ENCODE measurements at places on chromosomes 6 and 20.
A peak's percentile ranks its signal among the peaks of the same experiment; 100 is the strongest.

DNA sequence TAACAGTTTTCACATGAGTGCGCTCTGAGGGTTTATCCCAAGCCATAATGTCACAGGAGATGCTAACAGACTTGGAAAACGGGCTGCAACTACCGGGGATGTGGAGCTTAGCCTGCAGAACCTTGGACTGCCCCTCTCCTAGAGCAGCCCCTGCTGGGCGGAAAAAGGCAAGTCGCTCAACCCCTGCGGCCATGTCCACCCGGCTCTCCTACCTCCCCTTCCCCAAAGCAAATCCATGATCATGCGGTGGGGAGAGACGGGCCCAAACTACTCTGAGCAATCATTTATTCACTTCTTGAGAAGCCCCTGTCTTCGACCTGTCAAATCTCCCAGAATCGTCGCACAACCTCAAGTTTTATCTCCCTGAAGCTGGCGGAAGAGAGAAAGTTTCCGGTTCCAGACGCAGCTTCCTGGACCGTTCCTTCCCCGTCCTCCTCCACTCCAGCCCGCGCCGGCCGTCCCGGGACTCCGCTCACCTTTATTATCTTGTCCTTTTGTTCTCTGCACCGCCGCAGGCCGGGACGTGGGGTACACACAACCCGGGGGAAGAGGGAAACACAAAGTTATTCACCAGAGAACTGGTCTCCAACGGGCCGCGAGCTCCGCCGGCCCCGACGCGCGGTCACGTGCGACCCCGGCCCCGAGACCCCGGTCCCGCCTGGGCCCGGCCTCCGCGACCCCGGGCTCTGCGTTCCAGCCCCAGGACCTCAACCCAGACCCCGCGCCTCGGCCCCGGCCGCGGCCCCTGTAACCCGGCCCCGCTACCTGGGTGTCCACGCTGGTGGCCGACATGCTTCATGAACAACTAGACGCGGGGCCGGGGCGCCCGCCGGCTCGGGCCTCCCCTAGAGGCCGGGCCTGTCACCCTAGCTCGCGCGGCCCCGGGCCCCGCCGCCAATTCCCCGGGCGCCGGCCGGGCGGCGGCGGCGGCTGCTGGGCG, 560 bp downstream of the YTHDF1 start:
- peak; percentile 6 for DNase-seq

DNA sequence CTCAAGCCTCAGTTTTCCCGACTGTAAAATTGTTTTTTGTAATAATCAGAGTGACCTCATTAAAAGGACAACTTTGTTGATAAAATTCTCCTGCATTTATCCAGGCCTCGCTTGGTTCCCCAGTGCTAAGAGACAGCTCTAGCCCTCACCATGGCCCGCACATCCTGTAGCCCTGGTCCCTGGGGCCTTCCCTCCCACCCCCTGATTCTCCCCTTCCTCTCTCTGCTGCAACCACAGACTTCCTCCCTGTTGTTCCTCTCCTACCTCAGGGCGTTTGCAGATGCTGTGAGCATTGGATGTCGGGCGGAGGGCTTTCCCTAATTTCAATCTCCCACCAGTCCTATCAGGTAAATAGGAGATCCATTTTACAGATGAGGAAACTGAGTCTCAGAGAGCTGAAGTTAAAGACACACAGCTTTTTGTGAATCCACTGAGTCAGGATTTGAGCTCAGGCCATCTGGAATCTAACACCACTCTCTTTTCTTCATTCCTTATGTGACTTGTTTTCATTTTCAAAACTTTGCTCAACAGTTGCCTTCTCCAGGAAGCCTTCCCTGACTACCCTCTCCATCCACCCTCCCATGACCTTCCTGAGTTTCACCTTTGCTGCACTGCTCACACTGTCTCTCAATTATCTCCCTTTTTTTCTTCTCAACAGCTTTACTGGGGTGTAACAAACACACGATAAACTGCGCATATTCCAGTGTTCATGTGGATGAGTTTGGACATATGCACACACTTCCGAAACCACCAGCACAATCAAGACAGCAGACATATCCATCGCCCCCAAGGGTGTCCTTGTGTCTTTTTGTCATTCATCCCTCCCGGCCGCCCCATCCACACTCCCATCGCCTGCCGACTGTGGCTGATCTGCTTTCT, 107.1 kb downstream of the CEBPB start:
- no peak for DNase-seq

DNA sequence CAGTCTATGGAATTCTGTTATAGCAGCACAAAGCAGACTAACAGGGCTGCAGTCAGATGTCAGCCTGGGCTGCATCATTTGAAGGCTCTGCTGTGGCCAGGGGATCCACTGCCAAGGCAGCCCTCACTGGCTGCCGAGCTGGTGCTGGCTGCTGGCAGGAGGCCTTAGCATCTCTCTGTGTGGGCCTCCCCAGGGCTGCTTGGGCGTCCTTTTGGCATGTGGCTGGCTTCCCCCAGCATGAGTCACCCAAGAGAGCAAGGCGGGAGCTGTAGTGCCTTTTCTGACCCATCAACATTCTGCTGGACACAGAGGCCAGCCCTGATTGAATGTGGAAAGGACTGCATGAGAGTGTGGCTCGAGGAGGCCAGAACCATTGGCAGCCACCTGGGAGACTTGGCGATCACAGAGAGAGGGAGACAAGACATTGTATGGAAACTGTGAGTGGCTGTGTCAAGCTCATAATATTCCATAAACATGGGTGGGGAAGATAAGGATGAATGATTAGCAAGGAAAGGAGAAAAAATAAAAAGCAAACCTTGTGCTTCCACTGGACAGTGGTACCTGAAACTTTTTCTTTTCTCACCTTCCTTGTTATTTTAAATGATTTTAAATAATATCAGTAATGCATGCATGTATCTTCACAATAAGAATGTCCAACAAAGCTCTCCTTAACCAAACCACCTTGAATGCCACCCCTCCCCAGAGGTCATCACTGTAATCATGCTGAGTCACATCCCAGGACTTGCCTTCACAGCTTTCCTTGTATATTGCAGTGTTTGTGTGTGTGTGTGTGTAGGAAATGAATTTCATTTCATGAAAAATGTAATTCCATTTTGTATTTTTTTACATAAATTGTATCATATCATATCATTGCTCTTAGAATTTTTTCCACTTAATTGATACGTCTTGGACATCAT, 55.0 kb upstream of the VSX1 start:
- no peak for DNase-seq

DNA sequence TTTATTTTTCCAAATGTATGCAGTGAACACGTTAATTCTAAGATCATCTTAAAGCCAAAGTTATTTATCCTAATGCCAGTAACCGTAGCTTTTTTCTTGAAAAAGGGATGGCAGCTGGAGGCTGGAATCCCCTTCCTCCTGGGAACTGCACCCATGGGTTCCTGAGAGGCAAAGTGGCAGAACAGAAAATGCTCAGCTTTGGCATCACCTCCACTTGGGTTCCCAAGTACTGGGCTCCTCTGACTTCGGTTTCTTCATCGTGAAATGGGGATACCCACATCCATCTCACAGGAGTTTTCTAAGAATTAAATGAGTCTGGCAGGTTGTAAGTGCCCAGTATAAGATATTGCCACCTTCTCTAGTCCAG, 6.2 kb upstream of the DDX43 start:
- no peak for DNase-seq

DNA sequence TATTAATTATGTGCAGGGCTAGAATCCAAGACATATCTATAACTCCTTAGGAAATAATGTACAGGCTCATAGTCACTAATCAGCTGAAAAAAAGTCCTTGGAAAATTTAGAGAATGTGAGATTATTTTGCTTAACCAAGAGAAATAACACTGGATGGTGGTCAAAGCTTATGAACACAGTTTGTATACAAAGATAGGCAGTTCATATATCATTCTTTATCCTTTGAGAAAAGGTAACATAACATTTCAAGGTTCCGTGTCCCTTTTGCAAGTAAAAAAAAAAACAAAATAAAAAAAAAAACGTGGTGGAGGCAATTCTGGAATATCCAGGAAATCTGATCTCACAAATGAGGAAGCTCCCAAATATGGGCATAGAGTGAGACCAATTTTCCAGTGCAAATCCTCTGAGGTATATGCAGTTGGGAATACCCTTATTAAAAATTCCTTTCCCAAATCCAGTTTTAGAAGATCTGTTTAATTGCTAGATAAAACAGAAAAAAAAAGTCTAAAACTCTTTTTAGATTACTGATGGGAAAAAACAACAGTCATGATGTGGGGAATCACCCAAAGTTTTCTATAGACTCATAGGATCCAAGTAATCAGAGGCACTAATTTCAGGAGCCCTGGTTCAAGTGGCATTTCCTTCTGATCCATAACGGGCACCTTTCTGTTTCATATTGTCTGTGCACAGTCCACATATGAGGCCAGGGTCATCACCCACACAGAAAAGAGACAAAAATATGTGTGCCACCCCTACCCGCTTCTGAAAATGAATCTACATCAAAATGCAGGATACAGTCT, 17.7 kb upstream of the TNFAIP3 start:
- no peak for DNase-seq

- no peak for DNase-seq
These were observed 2.9 kb upstream of the OLIG3 start for GRCh38 chr6:137496909-137497720.

DNA sequence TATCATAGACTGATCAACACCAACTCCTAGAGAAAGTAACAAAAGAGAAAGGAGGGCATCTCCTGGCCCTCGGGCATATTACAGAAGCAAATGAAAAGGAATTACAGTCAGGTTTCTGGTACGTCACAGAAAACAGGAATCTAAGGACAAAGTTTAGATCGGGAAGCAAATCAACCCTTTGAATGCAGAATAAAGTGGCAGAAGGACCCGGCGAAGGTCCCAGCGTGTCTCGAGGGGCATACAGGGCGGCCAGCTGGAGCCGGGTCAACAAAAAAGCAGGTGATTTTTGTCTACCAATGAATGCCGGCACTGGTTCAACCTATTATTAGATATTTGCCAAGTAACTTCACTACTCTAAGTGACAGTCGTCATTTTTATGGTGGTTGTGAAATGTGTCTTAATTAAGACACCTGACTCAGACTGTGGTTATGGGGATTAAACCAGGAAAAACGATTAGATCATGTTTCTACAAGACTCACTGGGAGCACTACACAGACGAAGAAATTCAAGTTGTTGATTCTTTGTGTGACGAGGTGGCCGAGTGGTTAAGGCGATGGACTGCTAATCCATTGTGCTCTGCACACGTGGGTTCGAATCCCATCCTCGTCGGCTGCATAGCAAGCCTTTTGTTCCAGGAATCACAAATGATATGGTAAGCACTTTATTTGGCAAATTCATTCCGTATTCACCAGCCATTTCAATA, 12.4 kb upstream of the ZSCAN9 start:
- peak; percentile 53 for DNase-seq

DNA sequence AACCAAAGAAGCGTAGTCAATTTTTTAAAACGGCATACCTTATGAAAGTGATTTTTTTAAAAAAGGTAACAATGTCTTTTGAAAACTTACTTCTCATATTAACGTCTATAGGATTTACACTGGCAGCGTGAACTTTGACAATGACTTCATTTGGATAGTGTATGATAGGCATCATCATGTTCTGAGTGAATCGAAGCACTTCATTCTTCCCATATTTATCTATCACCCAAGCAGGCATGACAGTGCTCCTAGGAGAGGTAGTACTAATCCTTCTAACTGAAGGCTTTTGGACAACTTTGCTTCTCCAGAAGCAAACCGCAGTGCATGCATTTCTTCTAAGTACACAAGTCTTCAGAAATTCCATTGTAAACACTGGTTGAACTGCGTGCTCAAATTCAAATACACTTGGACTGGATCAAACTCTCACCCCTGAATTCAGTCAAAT, 618 bp downstream of the RTN4IP1 start:
- no peak for DNase-seq

DNA sequence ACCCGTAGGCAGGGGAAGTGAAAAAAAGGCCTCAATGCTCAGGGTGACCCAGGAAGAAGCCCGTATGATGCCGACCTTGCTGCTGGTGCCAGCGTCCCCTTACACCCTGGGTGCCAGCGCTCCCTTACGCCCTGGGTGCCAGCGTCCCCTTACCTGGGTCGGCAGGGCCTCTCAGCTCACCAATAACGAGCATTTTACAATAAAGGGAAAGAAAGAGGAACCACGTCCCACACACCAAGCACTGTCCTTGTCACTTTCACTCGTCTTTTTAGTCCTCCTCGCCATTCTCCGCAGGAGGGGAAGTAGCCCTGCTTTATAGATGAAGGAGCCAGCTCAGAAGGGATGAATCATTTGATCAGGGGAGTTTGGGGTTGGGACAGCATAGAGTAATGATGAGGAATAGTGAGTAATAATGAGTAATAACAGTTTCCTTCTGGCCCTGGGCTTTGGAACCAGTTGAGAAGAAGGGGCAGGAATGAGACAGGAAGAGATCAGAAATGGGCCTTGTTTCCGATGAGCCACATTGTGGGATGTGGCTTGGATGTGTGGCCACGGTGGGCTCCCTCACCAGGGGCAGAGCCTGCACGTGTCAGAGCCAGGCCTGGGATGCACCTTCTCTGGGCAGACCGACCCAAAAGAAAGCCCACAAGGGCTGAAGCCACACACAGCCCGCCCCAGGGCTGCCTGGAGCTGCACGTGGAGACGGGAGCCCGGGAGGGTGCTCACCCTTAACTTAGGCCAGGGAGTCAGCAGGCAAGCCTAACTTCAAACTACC, 75.7 kb downstream of the SYNJ2 start:
- DNase-seq = no peak

DNA sequence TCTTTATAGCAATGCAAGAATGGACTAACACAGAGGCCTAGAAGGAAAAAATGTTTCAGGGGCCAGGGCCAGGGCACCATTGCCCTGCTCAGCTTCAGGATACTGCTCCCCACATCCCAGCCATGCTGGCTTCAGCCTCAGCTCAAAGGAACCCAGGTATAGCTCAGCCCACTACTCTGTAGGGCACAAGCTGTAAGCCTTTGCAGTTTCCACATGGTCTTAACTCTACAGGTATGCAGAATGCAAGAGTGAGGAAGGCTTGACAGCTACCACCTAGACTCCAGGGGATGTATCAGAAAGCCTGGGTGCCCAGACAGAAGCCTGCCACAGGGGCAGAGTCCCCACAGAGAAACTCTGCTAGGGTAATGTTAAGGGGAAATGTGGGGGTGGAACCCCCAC, 10.5 kb upstream of the TTK start:
- DNase-seq = no peak

DNA sequence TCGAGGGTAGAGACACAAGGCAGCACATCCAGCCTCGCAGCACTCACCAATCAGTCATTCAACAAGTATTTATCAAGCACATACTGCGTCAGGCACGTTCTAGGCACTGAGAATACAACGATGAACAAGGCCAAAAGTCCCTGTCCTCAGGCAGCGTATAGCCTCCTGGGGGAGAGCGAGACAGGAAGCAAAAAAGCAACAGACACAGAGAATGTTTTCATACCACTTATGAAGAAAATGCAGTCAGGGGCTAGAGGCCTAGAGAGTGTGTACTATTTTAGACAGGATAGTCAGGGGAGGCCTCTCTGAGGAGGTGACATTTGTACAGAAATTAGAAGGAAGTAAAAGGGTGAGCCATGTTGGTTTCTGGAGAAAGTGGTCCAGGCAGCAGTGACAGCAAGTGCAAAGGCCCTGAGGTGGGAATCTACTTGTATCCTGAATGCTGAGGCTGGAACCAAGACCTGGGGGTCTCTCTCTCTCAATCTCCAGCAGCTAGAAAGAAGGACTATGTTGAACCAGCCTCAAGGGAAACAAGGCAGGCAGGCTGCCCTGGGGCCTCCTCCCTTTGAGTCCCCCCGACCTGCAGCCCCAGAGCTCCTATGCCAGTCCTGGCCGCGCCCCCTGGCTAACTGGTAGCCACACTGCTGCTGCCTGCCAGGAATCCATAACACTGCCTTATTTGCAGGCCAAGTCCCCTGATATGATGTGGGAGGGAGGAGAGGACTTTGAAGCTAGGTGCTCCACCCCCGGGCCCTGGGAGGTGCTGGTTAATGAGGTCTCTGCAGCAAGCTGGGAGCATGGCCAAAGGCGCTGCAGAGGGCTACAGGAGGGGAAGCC, 151.2 kb downstream of the GRM4 start:
- DNase-seq = peak; percentile 26

Data from NCI-H2029 treated with DMSO at 0.1 percent for 48 hours (cell line).